ENCODE measurements at places on chromosomes 11 and 22.

- DNase-seq, result no peak
Measured at GRCh38 chr22:36226189-36226588, 13.1 kb downstream of the APOL2 start.

DNA sequence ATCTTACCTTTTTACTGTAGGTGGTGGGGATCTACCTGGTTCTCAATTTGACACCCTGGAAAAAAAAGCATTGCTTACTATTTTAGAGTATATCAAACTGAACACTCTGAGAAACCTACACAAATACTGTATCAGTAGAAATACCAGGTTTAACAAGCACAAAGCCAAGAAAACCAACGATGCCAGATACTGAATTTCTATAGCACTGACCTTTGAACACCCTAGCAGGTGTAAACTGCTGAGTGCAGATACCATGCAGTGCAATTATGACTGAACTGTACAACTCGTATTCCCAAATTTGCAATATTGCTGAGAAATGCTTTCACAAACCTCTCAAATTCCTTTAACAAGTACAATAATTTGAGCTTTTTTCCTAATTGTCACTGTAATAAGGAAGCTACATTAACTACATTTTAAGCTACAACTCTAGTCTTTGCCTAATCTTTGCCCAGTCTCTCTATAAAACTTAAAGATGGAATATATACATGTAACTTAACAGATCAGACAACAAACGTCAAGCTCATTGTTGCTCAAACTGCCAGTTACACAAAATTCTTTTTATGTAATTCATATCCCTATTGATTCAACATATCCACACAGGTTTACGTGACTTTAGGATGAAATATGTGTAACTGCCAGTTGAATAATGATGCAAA is 8.9 kb downstream of the TAF1D start:
- no peak for DNase-seq

DNA sequence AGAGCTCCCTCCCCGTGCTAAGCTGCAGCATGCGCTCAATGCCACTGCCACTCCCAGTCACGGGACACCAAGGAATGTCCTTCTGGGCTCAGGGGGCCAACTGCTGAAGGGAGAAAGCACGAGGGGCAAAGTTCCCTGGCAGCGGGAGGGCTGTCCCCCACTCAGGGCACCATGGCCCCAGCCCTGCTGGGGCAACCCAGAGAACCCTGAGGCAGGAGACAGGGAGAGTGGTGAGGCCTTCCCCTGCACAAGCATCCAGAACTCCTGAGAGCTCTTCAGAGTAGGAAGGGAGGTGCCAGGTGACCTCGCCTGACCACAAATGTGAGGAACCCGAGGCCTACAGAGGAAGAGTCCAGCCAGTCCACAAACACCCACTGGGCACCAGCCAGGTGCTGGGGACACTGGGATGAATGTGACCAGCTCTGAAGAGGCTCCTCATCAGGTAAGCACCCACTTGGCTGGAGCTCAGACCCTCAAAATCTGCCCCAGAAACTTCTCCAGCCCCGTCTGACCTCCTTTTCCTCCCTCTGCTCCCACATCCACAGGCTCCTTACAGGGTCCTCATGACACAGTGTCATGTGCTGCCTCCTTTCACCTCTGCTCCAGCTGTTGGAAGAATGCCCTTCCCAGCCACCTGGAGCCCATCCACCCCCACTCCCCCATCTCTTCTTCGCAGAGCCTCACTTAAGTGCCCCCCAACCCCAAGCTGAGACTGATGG is 15.6 kb downstream of the GDPD5 start:
- DNase-seq, result no peak

DNA sequence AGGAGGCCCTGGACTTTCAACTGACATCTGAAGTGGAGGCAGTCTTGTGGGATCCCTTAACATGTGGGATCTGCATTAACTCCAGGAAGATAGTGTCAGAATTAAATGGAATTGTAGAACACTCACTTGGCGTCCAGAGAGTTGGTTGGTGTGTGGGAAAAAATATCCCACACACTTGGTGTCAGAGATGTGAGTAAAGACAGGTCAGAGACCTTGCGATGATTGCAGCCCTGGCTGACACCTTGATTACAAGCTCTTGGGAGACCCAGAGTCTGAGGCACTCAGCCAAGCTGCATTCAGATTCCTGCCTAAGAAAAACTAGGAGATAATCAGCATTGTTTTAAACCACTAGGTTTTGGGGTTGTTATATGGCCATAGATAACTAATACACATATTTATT is 7.2 kb upstream of the TPCN2 start:
- no peak for DNase-seq

- peak; percentile 30 for DNase-seq
Measured at GRCh38 chr11:104705490-104706190, 192.6 kb downstream of the CASP12 start.

GRCh38 chr22:37279331-37280181 is 2.8 kb upstream of the CYTH4 start:
- no peak for DNase-seq

- DNase-seq, result no peak
Measured at GRCh38 chr11:100573911-100574513, 113.1 kb upstream of the ARHGAP42 start.

DNA sequence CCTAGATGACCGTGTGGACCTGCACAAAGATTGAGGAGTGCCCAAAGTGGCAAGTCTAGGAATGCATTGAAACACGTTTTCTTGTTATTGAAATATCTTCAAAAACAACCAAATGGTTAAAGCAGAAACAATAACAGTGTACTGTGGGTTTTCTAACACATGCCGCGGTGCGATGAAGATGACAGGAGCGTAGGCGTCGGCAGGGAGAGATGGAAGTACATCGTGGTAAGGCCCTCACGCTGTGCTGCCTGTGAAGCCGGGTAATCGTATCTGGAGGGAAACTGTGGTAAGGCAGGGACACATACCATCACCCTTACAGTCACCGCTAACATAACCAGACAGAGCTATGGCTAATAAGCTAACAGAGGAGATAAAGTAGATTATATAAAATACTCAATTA is 261.4 kb downstream of the TBC1D22A start:
- DNase-seq, result no peak

- DNase-seq, result no peak
Measured at GRCh38 chr22:23053912-23054530, 16.3 kb upstream of the GNAZ start.

GRCh38 chr11:112520354-112520753 is 259.7 kb upstream of the PLET1 start:
- no peak for DNase-seq

DNA sequence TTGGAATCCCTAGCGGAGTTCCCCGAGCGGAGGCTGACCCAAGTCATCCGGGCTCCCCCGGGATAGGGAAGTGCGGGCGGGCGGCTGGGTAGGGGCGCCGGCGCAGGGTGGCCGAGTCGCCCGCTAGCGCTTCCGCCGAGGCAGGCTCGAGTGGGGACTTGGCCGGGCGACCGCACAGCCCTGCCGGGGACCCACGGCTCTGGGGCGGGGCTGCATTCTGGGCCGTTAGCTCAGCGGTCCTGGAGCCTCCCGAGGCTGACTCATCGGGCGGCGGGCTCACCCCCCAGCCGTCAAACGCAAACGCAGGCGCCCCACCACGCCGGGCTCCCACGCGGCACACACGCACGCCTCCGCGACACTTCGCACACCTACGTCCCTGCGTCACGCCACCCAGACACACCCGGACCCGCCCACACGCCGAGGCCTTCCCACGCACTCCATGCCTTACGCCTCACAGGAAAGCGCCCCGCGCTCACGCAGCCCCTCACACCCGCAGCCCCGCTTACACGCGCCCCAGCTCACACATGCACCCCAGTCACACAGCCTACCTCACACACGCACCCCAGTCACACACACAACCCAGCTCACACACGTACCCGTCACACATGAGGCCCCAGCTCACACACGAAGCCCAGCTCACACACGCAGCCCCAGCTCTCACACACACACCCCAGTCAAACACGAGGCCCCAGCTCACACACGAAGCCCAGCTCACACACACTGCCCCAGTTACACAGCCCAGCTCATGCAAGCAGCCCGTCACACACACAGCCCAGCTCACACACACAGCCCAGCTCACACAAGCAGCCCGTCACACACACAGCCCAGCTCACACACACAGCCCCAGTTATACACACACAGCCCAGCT is 1.2 kb downstream of the PHLDB1 start:
- peak; percentile 58 for DNase-seq

DNA sequence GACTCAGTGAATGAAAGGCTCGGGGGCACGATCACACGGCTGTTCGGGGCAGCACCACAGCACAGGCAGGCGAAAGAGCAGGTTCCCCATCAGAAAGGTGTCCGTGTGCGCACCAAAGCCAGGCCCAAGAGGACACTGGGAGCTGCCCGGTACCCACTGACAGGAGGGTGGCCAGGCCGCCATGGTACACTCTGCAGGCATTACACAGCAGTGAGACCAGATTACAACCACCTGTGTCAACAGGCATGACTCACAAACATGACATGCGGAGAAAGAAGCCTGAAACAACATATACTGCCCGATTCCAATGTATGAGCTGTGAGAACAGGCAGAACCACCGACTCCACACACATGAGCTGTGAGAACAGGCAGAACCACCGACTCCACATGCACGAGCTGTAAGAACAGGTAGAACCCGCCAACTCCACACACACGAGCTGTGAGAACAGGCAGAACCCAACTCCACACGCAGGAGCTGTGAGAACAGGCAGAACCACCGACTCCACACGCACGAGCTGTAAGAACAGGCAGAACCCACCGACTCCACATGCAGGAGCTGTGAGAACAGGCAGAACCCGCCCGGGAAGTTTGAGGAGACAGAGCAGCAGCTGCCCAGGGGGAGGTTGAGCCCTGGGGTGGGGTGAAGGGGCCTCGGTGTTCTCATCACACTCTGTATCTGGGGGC is 32.6 kb downstream of the KIAA0930 start:
- no peak for DNase-seq

DNA sequence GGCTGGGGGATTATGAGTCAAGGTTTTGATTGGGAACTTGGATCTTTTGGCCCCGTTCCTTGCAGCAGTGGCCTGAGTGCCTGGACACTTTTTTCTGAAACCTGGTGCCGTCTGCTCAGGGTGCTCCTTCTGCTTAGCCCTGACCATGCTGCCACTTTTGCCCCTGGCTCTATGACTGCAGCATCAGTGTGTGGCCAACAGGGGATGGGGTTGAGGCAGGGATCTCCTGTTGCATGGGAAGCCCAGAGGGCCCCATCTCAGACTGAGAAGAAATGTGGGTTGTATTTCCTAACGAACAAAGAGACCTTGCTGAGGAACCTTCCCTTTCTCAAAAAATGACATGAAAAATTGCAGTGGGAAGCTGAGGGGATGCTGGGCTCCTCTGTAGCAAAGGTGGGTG is 18.7 kb downstream of the POU2F3 start:
- no peak for DNase-seq

DNA sequence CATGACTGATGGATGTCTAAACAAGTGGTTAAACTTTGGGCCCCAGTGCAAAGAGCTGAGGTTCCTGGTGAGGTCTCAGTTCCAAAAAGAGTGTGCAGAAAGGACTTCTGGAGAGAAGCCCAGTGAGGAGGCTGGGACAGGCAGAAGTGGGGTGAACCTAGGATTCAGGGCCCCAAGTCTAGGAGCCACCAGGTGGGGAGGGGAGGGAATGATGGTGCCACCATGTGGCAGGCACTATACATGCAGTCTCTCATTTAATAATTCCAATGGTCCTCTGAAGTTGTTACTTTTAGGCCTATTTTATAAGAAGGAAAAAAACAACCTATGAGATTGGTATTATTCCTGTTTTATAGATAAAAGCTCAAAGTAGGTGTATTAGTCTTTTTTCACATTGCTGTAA is 102.0 kb downstream of the INSC start:
- no peak for DNase-seq

DNA sequence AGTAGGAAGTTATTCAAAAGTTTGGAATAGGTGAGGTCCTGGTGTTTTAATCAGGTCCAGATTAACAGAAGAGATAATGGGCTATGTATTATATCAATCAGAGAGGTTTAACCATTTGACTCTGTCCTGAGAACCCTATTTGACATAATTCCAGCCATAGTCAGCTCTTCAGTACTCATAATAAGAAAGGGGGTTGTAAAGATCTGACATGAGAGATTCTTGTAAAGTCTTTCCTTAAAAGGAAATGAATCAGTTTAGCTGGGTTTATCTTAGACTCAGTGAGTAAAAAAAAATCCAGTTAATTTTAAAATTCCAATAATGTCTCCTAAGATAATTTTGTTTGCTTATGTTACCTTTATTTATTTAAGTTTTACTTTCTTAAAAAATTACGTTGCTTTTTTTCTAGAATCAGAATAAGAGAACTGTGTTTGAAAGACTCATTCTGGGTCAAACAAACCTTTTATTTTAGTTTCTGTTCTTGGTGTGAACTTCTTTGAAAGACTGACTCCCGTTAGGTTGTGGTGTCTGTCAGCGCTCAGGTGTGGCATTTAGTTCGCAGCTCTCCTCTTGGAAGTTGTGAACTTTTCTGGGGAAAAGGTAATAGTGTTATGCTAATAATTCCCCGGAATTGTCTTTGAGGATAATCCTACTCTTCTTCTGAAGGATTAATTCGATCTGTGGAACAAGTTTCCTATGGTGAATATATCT is 20.5 kb downstream of the NUCB2 start:
- DNase-seq, result no peak

DNA sequence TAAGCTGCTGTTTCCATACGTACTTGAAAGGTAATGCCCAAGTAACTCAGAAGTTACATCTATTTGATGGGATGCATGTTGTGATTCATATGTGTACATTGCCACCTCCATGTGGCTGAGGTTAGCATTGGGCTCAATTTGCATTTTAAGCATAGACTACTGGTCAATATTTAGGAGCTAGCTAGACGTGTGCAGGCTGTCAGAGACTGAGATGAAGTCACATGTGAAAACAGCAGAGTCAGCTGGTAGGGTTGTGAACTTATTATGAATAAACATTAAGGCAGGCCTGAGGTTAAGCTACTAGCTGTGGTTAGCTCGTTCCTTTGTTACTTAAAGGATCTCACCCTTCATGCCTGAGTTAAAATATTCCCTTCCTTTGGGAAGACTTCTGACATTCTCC is 114.5 kb upstream of the MTNR1B start:
- DNase-seq, result no peak

DNA sequence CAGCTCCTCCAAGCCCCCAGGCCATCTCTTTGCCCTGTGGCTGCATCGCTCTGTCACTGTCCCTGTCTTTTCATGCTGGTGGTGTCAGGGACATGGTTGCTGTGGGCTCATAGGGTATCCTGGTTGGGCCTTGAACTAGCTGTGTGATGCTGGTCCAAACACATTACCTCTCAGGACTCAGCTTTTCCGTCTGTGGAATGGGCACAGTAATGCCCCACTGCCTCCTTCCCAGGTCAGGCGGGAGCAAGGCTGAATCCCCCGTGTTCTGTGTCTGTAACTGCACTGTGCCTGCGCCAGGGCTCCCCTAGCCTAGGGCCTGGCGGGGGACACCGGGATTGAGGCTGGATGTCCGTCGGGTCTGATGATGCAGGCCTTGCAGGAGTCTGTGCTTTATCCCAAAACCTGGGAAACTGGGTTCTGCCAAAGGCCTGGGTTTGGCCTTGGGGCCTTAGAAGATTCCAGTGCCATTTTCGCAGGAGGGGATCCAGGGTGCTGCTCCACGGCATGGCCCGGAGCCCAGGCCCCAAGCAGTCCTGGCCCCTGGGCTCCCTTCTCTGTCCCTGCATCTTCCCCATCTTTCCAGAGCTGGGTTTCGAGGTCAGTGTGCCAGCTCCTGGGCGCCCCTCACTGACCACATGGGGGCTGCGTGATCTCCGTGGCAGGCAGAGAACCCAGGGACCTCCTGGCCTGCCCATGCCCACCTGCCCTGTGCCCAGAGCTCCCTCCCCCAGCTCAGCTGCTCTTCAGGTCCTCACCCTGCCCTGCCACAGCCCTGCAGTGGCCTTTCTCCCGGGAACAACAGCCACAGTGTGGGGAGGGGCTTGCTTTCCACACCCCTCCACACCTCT is 32.7 kb upstream of the CELSR1 start:
- no peak for DNase-seq

GRCh38 chr11:44601471-44602370 is 36.3 kb downstream of the CD82 start:
- DNase-seq, result no peak

Measured in stimulated activated CD4-positive, alpha-beta T cell treated with anti-CD3 and anti-CD28 coated beads, Interleukin-4, amount 100 ng/mL, for 48 hours (primary cell).